ENCODE measurements at places on chromosomes 7 and 10.

GRCh38 chr7:98360221-98361130 lies 40.4 kb downstream of the BAIAP2L1 start:
- no peak for DNase-seq
- no peak overlapping the region for H3K27ac ChIP-seq
- H3K27me3 ChIP-seq, result no peaks in the 10 kb centered on the region
- H3K4me3 ChIP-seq, result no peak overlapping the region
- H3K4me1 ChIP-seq, result no peaks in the 10 kb centered on the region

DNA sequence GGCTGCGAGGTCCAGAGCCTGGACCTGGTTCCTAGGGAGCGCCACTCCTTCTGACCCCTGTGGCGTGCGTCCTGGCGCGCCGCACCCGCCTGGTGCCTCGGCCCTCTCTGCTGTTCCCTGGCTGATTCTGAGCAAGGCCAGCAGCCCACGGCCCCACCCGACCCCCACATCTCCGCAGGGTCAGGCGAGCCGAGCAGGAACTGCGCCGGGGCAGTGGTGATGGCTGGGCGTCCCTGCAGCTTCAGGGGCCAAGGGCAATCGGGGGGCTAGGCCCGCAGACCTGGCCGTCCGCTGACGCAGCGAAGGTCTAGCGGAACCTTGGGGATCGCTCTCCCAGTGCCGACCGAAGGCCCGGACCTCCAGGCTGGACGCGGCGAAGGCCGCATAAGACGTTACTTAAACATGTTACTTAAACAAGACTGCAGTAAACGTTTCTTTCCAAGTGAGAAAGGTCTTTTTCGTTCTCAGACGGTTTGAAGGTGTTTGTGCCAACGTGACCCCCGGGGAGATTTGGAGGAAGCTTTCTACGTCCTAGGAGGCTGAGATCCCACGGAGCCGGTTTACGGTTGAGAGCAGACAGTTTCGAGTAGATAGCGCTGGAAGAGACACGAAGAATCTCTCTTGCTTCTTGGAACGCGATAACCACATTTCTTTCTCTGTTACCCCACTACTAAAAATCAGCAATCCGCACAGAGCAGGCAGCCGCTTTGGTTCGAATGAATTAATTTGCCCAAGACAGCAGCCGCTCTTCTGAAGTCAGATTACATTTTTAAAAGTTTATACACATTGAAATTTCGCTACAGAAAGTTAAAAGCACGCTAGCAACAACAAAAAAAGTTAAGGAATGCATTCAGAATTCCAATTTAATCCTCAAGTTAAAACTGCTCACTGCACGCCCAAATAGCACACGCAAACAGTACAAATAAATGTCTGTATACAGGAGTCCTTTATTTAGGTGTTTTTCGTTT lies 4.9 kb upstream of the NKX2-3 start:
- no peaks in the 10 kb centered on the region for H3K4me1 ChIP-seq
- DNase-seq, result no peak
- no peaks in the 10 kb centered on the region for H3K36me3 ChIP-seq
- H3K27me3 ChIP-seq, result peaks cover 14% of the 10 kb centered on the region
- H3K4me3 ChIP-seq, result no peak overlapping the region
- H3K27ac ChIP-seq, result no peak overlapping the region

- no peak overlapping the region for H3K27ac ChIP-seq
- H3K27me3 ChIP-seq, result no peaks in the 10 kb centered on the region
- no peak for DNase-seq
- H3K4me1 ChIP-seq, result no peaks in the 10 kb centered on the region
- H3K4me3 ChIP-seq, result no peak overlapping the region
- no peaks in the 10 kb centered on the region for H3K36me3 ChIP-seq
Measured at GRCh38 chr7:142542942-142543341, 206.3 kb upstream of the PRSS1 start.

DNA sequence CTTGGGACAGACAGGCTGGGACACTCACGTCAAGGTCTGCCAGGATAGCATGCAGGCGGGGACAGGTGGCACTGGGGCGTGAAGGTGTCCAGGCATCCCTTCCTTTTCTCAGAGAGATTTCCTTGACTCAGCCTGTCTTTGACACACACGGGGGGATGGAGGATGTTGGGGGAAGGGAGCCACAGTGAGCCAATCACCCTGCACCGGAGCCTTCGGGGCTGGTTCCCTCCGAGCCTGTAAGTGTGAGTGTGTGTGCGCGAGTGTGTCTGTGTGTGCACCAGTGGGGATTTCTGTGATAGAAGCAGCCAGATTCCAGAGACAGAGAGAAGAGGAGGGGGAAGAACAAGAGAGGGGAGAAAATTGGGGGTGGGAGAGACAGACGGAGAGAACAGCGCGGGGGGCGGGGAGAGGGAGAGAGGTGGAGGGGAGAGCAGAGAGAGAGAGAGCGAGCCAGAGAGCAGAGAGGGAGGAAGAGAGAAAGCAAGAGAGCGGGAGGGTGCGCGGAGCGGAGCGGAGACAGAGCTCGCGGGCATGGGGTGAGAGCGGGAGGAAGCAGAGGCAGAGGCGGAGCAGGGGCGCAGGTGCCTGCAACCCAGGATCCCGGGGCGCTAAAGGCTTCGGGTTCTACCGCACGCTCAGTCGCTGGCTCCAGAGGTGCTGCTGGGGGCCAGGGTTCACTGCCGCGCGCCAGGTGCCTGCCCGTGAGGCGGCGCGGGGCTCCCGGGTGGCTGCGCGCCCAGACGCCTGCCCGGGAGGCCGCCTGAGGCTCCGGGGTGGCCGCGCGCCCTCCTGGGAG lies 466 bp upstream of the GPR26 start:
- no peak for DNase-seq
- no peak overlapping the region for H3K27ac ChIP-seq
- H3K4me1 ChIP-seq, result no peaks in the 10 kb centered on the region
- H3K4me3 ChIP-seq, result no peak overlapping the region
- no peaks in the 10 kb centered on the region for H3K27me3 ChIP-seq

GRCh38 chr7:31309407-31309806 lies 31.1 kb downstream of the NEUROD6 start:
- H3K27ac ChIP-seq, result no peak overlapping the region
- no peaks in the 10 kb centered on the region for H3K36me3 ChIP-seq
- no peak for DNase-seq
- no peak overlapping the region for H3K4me3 ChIP-seq
- H3K4me1 ChIP-seq, result no peaks in the 10 kb centered on the region
- no peaks in the 10 kb centered on the region for H3K27me3 ChIP-seq

GRCh38 chr10:78116361-78116760 lies 82.7 kb downstream of the RPS24 start:
- H3K4me1 ChIP-seq, result no peaks in the 10 kb centered on the region
- no peak overlapping the region for H3K27ac ChIP-seq
- H3K36me3 ChIP-seq, result no peaks in the 10 kb centered on the region
- no peaks in the 10 kb centered on the region for H3K27me3 ChIP-seq
- no peak for DNase-seq

DNA sequence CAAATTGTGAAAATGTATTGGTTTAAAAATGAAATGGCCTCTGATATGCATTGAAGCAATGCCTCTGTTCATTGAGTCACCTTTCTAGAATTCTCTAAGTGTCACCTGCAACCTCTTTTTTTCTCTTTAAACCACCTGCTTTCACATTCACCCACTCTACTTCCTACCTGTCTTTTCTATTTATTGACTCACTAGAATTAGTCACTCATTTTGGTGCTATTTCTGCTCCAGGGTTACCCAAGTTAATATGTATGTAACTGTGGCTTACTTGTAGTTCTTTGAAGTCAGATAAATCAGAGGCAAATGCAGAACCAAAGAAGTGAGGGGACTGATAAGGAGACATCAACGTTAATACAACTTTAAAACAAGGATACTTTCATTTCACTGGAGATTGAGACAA lies 674.7 kb downstream of the CCSER2 start:
- H3K27me3 ChIP-seq, result no peaks in the 10 kb centered on the region
- DNase-seq, result no peak
- H3K4me3 ChIP-seq, result no peak overlapping the region
- H3K27ac ChIP-seq, result no peak overlapping the region
- no peaks in the 10 kb centered on the region for H3K36me3 ChIP-seq
- H3K4me1 ChIP-seq, result no peaks in the 10 kb centered on the region

- H3K4me1 ChIP-seq, result peaks cover 10% of the 10 kb centered on the region
- no peaks in the 10 kb centered on the region for H3K27me3 ChIP-seq
- no peak for DNase-seq
- H3K36me3 ChIP-seq, result no peaks in the 10 kb centered on the region
- H3K27ac ChIP-seq, result no peak overlapping the region
Measured at GRCh38 chr10:128044961-128045832, 81.0 kb downstream of the MKI67 start.

GRCh38 chr10:84355106-84355505 lies 26.7 kb downstream of the CCSER2 start:
- no peak overlapping the region for H3K4me3 ChIP-seq
- DNase-seq, result no peak
- no peak overlapping the region for H3K27ac ChIP-seq
- no peaks in the 10 kb centered on the region for H3K36me3 ChIP-seq
- no peaks in the 10 kb centered on the region for H3K27me3 ChIP-seq
- H3K4me1 ChIP-seq, result no peaks in the 10 kb centered on the region

DNA sequence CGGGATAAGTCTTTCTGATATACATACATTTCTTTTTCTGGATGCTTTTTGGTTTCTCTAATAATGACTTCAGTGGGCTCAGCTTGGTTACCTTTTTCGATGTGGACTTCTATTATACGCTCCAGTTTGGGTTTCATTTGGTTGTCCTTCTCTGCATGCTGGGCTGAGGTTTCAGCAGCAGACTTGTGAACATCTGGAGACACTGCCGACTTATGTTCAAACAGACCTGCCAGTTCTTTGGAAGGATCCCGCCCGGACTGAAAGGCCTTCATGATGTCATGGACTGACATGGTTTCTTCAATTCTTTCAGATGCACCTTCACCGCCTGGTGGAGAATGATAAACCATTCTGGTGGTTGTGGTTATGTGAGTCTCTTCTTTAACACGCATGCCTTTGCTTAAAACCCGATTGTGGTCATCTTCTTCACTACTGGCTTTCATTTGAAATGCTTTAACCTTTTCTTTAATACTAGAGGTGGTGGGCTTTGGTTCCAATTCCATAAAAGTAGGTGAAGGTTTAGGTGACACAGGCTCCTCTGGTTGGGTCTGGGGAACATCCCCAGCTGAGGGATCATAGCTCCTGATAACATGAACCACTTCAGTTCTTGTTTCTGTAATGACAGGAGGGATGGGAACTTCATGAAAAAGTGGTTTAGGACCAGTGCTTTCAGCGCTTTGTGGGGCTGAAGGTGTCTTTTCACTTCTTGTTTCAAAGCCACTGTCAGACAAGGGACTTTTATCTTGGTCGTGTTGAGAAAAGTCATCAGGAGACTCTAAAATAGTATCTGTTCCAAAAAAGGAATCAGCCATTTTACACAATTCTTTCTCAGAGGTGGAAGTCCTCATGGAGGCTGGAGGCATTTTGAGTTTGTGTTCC lies 167.7 kb upstream of the CCDC6 start:
- no peaks in the 10 kb centered on the region for H3K36me3 ChIP-seq
- no peaks in the 10 kb centered on the region for H3K27me3 ChIP-seq
- no peak for DNase-seq
- H3K4me3 ChIP-seq, result no peak overlapping the region
- H3K27ac ChIP-seq, result no peak overlapping the region
- H3K4me1 ChIP-seq, result no peaks in the 10 kb centered on the region

DNA sequence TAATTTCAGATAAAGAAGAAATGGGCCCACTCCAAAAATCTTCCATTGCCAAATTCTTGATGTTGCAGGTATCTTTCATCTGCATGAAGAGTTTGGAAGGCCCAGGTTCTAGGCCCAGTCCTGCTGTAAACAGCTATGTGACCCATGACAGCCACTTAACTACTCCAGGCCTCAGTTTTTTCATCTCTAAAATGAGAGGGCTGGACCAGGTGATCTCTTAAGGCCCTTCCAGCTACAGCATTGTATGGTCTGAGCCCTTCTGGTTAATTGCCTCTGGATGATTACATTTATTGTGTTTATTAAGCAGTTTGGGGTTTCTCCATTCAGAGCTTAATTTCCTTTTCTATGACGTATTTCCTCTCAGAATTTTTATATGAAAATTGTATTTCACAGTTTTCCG lies 190.8 kb upstream of the KMT2E start:
- no peak overlapping the region for H3K4me3 ChIP-seq
- no peak overlapping the region for H3K27ac ChIP-seq
- H3K4me1 ChIP-seq, result no peaks in the 10 kb centered on the region

DNA sequence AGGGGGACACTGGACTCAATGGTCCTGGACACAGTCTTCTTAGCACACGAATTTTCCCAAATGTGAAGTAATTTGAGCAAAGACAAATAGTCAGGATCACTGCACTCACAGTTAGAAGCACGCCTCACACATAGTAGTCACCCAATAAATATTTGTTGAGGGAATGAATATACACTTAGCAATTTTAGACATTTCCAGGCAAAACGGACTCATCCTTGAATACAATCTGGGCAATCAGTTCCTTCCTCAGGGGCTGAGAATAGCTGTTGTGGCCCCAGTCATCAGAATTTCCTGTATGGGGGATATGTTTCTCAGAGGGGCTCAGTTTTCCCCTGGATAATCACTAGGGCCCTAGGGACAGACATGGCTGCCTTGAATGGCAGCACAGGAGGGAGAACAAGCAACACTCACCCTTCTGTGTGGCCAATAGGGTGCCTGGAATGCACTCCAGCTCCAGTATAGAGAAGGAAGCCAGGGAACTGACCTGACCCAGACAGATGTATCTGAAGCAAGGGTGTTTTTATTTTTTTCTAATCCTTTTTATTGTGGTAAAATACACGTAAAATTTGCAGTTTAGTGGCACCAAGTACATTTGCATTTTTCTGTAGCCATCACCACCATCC lies 282.7 kb upstream of the ZNF32 start:
- no peaks in the 10 kb centered on the region for H3K36me3 ChIP-seq
- H3K27me3 ChIP-seq, result no peaks in the 10 kb centered on the region
- H3K4me3 ChIP-seq, result no peak overlapping the region
- no peak overlapping the region for H3K27ac ChIP-seq
- no peak for DNase-seq
- no peaks in the 10 kb centered on the region for H3K4me1 ChIP-seq

GRCh38 chr7:135257790-135258189 lies 24.2 kb downstream of the STRA8 start:
- peaks cover 11% of the 10 kb centered on the region for H3K4me1 ChIP-seq
- H3K27ac ChIP-seq, result no peak overlapping the region
- no peaks in the 10 kb centered on the region for H3K36me3 ChIP-seq
- DNase-seq, result peak; percentile 15
- H3K4me3 ChIP-seq, result no peak overlapping the region

DNA sequence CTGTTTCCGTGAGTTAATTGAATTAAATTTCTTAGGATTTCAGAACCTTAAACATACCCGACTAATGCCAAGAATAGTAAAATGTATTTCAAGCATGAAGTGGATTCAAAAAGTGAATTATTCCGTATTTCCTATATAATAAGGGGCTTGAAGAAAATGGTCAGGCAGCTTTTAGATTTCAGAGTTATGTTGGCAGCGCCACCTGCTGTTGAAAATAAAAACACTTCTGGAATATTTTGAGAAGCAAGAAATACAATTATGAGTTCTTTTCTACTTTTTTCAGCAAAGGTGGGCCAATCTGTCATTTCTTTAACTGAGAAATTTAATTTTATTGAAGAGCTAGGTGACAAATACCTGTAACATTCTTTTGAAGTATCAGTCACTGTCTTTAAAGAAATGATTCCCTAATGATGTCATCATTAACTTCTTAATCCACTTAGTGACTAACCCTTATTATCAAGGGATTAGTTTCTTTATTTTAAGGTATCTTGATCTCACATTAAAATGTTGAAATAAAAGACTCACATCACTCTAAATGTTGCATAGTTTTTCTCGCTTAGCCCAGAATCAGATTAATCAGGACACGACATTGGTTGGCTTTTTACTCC lies 36.6 kb upstream of the AGR3 start:
- no peaks in the 10 kb centered on the region for H3K27me3 ChIP-seq
- H3K4me1 ChIP-seq, result no peaks in the 10 kb centered on the region
- no peak overlapping the region for H3K4me3 ChIP-seq
- DNase-seq, result no peak
- no peak overlapping the region for H3K27ac ChIP-seq

GRCh38 chr7:138478499-138478908 lies 18.4 kb downstream of the TRIM24 start:
- H3K27ac ChIP-seq, result no peak overlapping the region
- DNase-seq, result no peak
- no peak overlapping the region for H3K4me3 ChIP-seq
- H3K36me3 ChIP-seq, result no peaks in the 10 kb centered on the region
- no peaks in the 10 kb centered on the region for H3K4me1 ChIP-seq

Measured in ascending aorta (tissue), 2 donors.